ENCODE measurements at places on chromosomes 5 and 9. TPM values are rescaled to one million over a fixed set of nuclear protein-coding genes. Genes with fewer than 3 reads are reported as not detected.

- H3K27ac ChIP-seq = no peak overlapping the region
- peaks cover 18% of the 10 kb centered on the region for H3K4me1 ChIP-seq
These were observed 41.3 kb upstream of the CDK20 start for GRCh38 chr9:88015606-88016005.

- H3K36me3 ChIP-seq = 0 out of 2 replicates have a peak, but pooled peaks cover 3% of the 10 kb centered on the region
- DNase-seq = no peak
- no peak overlapping the region for H3K27ac ChIP-seq
These were observed 15.4 kb upstream of the PTGS1 start for GRCh38 chr9:122355336-122355875.

Gene TMEM171
- total RNA-seq = 1.8 TPM

- peaks cover 29% of the 10 kb centered on the region for H3K4me1 ChIP-seq
- DNase-seq = no peak
- no peaks in the 10 kb centered on the region for H3K36me3 ChIP-seq
These were observed 415.3 kb downstream of the MAN2A1 start for GRCh38 chr5:110104726-110105669.

GRCh38 chr9:84940294-84940693, 270.8 kb downstream of the NTRK2 start:
- H3K4me1 ChIP-seq = peaks cover 8% of the 10 kb centered on the region
- no peak overlapping the region for H3K4me3 ChIP-seq
- no peak overlapping the region for H3K27ac ChIP-seq

All from WTC11 (cell line).